ENCODE measurements at places on chromosomes 12 and 14.

DNA sequence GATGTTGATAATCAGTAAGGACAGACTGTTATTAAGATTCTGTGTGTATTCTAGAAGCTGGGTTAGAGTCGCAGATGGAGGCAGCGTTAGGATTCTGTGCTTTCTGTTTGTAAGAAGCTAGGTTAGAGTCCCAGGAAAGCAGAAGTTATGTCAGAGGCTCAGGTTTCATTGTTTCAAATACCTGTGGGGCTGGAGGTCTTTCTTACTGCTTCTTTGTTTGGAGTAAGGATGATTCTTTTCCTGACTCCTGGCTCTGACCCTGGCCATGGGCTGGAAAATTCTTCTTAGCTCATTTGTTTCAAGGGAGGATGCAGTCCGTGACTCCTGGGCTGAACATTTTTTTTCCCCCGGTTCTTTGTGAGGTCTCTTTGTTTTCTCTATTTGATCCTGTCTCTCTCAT is 5.2 kb downstream of the MUCL1 start:
- DNase-seq: no peak

- no peak for DNase-seq
Observed at GRCh38 chr12:94848966-94849365, 154.5 kb downstream of the NDUFA12 start.

DNA sequence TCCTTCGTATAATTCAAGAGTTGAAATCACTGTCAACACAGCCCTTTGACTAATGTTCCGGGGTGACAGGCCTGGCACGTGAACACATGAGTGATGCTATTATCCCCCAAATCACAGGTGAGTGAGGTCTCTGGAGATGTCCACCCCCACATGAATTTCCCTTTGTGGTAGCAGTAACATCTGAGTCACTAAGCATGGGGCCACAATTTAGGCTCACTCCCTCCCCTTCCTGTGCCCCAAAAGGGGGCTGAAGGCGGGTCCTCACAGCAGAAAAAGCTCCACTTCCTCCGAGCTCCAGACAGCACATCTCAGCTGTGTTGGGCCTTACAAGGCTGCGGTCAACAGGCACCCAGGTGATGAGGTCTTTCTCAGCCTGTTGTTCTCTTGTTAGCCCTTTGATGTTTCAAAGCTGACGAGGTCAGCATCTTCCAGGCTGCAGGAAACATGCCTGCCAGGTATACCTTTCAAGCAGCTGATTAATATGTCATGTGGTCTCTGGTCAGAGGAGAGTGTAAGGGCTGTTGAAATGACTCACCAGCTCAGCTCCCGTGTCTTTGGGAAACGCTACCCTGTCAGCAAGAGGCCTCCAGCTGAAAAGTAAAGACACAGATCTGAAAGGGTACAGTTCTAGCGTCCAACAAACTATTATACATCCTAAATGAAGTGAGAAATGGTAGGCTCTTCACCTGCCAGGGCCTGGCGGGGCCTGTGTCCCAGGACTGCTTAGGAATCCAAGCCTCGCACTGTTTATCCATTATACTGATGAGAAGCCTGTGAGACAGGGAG is 107.3 kb downstream of the ZFP36L1 start:
- peak; percentile 79 for DNase-seq

- no peak for DNase-seq
Observed at GRCh38 chr12:56165369-56165768, 7.2 kb downstream of the MYL6 start.

- no peak for DNase-seq
Observed at GRCh38 chr12:99111600-99111999, 466.5 kb downstream of the APAF1 start.

DNA sequence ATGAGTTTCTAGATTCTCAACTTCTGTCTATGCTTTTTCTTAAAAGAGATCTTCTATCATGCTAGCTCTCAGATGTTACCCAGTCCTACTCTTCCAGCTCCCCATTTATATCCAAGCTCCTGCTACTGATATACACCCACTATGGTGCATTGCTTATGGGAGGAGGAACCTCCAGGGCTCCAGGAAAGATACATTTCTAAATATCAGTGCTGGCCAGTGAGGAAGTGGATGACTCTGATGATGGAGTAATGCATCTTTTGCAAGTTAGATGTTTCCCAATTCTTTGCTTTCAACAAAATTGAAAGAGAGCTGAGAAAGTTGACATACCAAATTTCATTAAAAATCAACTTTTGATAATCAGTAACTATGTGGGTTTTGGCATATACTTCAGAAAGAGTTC is 105.7 kb upstream of the RESF1 start:
- no peak for DNase-seq
